Substantia nigra (tissue), 51 donors: ENCODE measurements at places on chromosomes 5 and 9.

GRCh38 chr9:13487498-13487897 lies 208.0 kb upstream of the MPDZ start:
- no peak for DNase-seq

- no peak for DNase-seq
Observed at GRCh38 chr9:32463500-32464293, 62.3 kb downstream of the RIGI start.

GRCh38 chr9:68726489-68726888 lies 21.4 kb downstream of the PIP5K1B start:
- DNase-seq, result no peak

- DNase-seq, result no peak
Observed at GRCh38 chr5:56460195-56460546, 227.0 kb upstream of the ANKRD55 start.

DNA sequence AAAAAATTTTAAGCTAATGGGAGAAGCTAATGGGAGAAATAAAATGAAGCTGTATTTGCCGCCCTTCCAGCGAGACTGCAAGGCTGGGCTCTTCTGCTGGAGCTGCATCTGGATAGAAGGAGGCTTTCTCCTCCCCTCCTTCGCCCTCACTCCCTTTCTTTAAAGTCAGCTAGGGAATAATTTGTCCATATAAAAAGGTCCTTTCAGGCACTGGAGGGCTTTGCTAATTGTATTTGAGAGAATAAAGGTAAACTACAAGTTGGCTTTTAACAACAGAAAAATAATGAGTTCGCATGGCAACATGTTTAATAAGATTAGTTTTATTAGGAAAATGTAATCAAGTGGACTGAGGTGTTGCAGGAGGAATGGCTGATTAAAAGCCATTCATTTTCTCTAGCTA lies 41.3 kb downstream of the NPR3 start:
- DNase-seq, result no peak

GRCh38 chr9:121354762-121355161 lies 15.3 kb downstream of the STOM start:
- DNase-seq, result no peak

DNA sequence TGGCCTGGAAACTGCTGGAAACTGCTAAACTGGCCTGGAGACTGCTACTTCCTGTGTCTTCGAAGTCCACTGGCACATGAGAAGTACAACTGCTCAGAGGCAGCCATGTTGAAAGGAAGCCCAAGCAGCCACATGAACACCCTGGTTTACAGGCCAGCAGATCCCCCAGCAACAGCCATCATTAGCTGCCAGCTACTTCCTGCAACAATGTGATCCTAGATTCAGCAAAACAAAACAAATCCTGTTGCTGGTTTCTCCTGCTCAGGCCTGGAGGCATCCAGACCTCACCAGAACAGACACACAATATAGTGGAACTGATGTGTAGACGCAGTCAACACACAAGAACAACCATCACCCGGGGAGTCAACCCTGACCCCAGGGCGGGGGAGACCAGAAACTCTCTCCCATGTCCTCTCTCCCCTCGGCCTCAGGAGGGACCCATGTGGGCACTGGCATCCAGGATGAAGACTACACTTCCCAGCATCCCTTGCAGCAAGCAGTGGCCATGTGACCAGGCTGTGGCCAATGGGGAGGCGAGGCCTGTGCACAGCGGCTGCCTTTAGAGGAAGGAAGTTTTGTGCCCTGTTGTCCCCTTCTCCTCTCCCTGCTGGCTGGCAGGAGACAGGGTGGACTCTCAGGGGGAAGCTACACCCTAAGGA lies 9.2 kb upstream of the LCN15 start:
- no peak for DNase-seq

DNA sequence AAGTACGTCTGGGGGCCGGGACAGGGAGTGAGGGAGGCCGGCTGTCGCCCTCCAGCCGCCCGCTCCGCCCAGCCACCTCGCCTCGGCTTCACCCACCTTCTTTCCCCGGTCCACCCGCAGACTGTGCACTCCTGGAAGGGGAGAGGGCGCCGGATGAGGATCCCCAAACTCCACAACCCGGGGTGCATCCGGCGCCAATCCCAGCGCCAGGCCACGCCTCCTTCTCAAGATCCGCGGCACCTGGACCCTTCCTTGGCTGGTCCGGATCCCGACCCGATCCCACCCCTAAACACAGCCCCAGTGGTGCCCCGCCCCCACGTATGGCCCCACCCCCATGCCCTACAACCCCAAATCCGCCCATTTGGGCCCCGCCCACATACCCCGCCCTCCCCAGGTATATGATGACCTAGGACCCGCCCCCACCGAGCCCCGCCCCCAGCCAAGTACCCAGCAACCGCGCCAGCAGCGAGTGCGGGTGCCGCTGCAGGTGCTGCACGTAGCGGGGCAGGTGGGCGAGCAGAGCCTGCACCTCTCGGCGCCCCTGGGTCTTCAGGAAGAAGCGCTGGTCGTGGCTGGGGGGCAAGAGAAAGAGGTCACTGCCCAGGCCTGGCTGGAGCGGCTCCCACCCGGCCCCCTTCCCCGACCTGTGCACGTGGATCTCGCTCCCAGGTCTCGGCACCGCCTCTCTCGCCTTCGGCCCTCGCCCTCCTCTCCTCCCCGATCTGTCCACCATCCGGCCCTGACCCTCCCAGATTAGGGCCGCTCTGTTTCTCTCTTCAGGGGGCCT lies 3.2 kb downstream of the PIP5KL1 start:
- no peak for DNase-seq

DNA sequence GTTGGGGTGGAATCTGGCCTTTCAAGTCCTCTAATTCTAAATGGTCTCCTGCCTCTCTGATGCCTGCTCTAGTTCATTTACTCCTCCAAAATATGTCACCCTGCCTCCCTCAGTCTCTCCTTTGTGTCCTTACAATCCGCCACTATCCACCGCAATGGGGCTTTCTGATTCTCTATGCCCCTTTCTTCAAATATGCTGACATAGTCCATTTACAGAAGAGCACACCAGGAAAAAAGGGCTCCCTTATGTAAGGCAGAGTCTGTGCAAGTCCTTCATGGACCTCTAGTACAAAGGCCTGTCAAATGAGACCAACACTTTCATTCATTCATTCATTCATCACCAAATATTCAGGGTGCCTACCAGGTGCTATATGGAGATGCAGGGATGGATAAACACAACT lies 2.0 kb upstream of the ASTN2 start:
- DNase-seq, result no peak

GRCh38 chr9:76697081-76697480 lies 67.2 kb upstream of the PCA3 start:
- DNase-seq, result no peak

DNA sequence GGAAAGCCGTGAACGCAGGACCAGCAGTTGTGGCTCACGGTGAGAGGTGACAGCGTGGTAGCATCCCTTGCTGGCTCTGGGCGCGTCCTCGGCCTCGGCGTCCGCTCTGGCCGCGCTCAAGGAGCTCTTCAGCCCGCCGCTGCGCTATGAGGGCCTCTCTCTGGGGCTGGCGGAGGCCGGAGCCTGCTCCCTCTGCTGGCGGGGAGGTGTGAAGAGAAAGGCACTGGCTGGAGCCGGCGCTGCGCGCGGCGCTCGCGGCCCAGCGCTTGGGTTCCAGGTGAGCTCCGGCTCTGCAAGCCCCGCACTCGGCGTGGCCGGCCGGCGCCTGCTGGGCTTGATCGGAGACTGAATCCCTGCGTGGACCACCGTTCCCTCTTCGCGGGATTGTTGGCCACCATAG lies 705.6 kb downstream of the SEMA5A start:
- DNase-seq, result no peak

- DNase-seq, result no peak
Observed at GRCh38 chr5:144206141-144206540, 35.5 kb downstream of the KCTD16 start.

DNA sequence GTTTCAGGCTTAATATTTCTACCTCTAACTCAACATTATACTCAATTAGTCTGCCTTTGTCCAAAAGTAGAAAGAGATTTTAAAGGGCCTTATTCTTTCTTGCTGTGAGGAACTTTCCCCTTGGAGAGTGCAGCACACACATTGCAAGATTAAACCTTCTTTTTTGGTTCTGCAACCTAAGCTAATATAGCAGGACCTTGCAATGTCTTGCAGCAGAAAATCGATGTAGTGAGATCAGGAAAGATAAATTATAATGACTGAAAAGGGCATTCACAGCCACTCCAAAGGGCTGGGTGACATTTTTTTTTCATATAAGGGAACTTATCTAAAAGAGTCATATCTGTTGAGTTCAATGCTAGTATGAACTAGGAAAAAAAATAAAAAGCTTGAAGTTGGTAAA lies 422.7 kb upstream of the ADAMTS16 start:
- no peak for DNase-seq

DNA sequence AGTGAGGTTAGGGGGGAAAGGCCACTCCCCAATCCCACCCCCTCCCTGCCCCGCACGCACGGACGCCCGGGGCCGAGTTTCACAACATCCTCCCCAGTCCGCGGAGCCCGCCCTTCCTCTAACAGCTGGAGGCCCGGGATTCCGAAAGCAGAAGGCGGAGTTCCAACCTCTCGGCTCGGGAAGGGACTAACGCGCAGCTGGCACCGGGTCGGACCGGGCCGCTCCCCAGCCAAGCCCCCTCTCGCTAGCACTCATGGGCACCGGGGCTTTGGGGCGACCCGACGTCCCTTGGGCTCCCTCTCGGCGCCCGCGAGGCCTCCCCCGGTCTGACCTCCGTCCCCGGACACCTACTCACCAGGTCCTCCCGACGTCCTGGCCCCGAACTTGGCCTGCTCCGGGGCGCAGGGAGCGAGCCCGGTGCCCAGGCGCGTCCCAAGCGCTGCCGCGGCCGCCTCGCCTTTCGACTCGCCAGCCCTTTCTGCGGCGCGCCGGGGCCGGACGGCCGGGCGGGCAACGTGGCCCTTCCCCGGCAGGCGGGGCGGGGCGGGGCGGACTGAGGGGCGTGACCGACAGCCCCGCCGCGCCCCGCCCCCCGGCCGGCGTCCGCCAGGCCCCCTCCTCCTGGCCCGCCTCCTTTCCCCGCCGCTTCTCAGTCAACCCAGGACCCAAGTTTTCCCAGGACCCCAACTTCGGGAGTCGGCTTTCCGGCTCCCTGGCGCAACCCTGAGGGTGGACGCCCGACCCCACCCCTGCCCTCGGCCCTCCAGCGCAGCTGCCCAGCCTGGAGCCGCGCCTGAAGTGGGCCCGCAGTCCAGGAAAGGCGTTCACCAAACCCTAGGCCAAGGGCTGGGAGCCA lies at the start of gene MGAT1:
TSS of gene MGAT1 (minus strand) at position 482 of the 856 bp plus-strand sequence. CDS start 9,835 bp downstream, outside the sequence.
- DNase-seq, result peak; percentile 76

DNA sequence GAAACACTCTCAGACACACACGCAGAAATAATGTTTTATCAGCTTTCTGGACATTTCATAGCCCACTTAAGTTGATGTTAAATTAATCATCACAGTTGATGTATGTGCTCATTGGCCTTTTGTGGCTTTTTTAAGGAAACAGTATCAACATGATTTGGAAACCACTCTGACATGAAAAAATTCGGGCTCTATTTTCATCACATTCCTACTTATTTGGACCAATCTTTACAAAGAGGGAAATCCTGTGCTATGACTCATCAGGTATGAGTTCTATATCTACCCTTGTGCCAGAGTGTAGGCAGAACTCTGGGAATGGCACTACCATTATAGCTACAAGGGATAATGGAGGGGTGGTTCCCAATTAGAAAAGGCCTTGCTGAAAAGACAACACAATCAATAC lies 388.4 kb upstream of the PTGER4 start:
- DNase-seq, result no peak

GRCh38 chr5:173624282-173624681 lies 7.8 kb upstream of the BOD1 start:
- no peak for DNase-seq

DNA sequence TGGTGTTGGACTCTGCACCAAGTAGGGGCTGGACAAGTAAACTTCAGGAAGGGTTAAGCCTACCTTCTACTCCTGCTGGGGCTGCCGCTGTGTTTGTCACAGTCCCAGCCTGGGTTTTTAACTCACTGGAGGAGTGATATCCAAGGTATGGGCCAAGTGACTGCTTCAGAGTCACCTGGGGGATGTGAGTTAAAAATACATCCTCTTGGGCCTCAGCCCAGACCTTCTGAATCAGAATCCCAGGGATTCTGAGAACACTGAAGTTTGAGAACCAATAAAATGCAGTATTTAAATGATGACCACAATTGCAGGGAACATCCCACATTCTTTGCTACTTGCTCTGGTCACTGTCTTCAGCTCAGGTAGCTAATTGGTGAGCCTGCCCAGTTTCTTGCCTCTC lies 95.1 kb upstream of the DNAH5 start:
- DNase-seq, result no peak

GRCh38 chr5:120252839-120253238 lies 211.3 kb upstream of the PRR16 start:
- no peak for DNase-seq

GRCh38 chr5:97547999-97548738 lies 365.1 kb upstream of the RIOK2 start:
- no peak for DNase-seq

- no peak for DNase-seq
Observed at GRCh38 chr9:135256581-135257354, 169.3 kb downstream of the OLFM1 start.

GRCh38 chr5:124040799-124041198 lies 528.8 kb downstream of the CSNK1G3 start:
- DNase-seq, result no peak

DNA sequence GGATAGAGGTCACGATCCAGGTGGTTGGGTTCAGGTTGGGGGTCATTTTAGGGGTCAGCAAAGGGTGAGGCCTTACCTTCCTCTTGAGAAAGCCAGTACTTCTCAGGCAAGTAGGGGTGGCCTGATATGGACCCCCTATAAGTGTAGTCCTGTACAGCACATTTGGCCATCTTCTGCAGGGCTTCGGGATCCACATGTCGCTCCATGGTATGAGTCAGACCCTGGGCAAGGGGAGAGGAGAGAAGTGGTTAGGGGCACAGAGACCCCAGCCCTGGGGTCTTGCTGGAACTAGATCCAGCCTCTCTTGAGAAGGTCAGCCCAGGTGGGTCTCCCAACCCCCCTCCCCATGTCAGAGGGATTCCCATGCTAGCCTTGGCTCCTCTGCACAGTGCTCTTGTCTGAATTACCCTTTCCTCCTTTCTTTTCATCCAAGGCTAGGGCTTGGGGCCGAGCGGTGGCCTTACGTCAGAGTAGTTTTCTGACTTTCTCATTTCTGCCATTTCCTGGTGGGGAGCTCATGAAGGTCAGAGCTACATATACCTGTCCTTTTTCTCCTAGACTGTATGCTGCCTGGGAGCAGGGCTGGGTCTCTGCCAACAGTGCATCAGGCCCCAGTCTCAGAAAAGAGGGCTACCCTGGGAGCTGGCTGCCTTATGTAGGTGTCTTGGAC lies 9.0 kb upstream of the MYORG start:
- DNase-seq, result no peak

DNA sequence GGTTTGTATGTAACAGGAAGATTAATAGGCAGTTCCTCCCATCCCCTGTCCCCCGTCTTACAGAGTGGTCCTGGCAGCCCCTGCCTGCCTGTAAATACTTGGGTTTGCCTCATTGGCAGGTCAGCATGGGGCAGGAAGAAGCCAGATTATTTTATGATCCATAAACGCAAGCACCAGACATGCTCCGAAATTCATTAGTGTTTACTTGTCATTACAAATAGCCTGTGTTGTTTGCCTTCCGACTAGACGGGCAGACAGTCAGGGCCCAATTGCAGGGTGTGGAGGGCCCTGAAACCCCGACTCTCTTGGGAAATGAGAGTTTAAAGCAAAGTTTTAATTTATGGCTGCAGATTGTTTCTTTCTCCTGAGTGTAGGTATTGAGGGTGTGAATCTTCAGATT lies 97.2 kb downstream of the RALGPS1 start:
- no peak for DNase-seq
